Omental fat pad (tissue), 4 donors: ENCODE measurements at places on chromosomes 16 and 17. TPM values are rescaled to one million over a fixed set of nuclear protein-coding genes. Genes with fewer than 3 reads are reported as not detected.

The ACSF2 gene
- total RNA-seq = 76.4 TPM

DNA sequence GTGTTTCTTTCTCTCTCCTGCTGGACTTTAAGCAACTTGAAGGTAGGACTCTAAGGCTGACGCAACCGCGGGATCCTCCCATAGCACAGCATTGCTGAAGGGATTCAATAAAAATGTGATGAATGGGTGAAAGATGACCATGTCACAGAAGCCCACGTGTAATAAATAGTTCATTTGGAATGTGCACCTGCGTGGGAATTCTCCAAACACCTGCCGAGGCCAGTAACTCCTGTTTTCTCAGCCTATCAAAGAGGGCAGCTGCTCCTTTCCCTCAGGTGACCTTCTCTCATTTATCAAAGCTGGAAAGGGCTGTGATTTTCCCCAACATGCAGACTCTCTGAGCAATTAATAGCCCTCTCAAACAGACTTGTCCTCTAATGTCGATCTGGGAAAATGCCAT is 235.7 kb downstream of the STX8 start:
- DNase-seq = no peak

The DNAAF8 gene
- total RNA-seq = 1.0 TPM

- no peak for DNase-seq
These were observed at the start of gene CD300LB for GRCh38 chr17:74531231-74531761. Gene CD300LB (minus strand): TSS chr17:74531475. CDS start chr17:74531350, 125 bp downstream.

- no peak for DNase-seq
These were observed 17.6 kb downstream of the DRC3 start for GRCh38 chr17:17990282-17990681.
